ENCODE measurements at places on chromosomes 7 and 10. TPM values are rescaled to one million over a fixed set of nuclear protein-coding genes. Genes with fewer than 3 reads are reported as not detected.

- no peak for DNase-seq
Observed at GRCh38 chr7:94658826-94659225, 2.9 kb upstream of the SGCE start.

GRCh38 chr7:93992421-93993110 lies 11.6 kb downstream of the BET1 start:
- DNase-seq = no peak

Gene SOSTDC1
- total RNA-seq = 1.9 TPM

Gene WIPF3
- 5.2 TPM for total RNA-seq

Gene ADCYAP1R1
- 0.39 TPM for total RNA-seq

Data from neural progenitor cell (in vitro differentiated cells).